Transverse colon (tissue), 4 donors: ENCODE measurements at places on chromosomes 7 and 10.
A peak's percentile ranks its signal among the peaks of the same experiment; 100 is the strongest.

DNA sequence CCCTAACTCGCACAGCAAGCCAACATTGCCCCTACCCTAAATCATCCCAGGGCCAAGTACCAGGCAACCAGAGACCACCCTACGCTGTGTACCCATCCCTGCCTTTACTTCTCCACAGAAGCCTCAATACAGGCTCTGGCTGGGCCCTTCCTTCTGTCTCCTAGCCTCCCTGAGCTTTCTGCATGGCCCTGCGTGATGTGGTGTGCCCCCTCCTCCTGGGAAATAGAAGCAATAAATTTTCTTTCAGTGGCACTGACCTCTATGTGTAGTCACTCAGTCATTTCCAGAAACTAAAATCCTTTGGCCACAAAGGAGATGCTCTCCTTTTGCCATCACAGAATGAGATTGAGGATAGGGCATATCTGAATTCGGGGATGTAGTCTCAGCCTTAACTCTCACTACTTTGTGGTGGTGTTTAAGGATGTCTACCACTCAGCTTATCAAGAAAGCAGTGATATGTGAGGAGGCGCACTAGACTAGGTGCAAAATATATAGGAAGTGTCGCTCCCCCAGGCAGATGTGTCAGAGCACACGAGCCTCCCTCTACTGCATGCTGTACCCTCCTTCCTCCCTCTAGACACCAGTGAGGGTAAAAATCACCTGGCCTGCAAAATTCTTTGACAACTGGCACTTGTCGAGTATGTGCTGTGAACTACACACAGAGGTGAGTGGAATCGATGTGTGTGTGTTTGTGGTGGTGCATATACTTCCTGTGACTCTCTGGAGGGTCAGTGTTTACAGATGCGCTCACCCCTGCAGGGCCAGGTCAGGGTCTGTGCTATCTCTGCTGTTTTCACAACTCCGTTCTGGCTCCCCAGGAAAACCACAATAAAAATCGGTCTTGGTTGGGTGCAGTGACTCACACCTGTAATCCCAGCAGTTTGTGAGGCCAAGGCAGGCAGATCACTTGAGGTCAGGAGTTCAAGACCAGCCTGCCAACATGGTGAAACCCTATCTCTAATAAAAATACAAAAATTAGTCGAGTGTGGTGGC is 825.9 kb upstream of the IGFBP3 start:
- DNase-seq: no peak

- no peak for DNase-seq
These were observed 15.6 kb upstream of the KLF6 start for GRCh38 chr10:3800586-3800985.

DNA sequence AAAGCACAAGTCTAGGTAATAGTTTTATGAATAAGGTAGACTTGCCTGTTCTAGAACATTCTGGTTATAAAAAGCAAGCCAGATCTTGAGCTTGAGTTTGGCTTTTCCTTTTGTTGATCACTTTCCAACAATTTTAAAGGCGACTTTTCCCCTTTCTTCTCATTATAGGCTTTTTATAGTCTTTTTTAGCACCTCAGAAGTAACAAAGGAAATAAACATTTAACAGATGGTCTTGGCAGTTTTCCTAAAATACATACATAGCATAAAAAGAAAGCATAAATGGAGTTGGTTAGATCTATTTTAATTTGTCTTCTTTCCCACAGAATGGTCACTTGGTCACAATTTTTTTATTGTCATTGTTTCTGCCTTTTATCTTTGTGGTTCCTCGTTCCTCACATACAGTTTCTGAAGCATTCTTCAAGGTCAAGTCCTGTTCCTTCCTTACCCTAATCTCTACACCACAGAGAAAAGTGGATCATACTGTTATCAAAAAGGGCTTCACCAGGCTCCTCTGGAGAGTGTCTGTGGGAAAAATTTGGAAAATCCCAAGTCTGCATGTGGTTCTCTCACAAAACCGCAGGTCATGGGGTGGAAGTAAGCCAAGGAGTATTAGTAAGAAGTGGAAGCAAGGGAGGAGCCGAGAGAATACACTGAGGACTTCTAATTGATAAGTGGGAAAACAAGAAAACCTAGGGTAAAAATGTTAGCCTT is 31.3 kb downstream of the THNSL1 start:
- DNase-seq: no peak

- no peak for DNase-seq
These were observed 10.3 kb downstream of the ADRB1 start for GRCh38 chr10:114053946-114054345.

DNA sequence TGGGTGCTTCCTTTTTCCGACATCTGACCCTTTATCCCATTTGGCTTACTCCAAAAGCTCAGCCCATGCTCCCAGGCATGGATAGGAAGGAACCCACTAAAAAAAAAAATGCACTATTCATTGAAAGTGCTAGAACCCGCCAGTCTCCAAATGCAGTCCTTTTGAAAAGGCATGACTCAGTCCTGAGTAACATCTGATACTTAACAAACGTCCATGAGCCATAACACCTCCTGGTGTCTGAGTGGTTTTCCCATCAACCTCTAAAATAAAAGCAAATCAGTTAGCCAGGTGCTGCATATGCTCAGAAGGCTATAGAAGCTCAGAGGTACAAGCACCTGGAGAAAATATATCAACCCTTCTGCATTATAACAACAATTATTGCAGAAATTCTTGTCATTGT is 45.0 kb upstream of the CACUL1 start:
- DNase-seq: no peak

- no peak for DNase-seq
These were observed 383.9 kb downstream of the CALN1 start for GRCh38 chr7:72028267-72028666.

DNA sequence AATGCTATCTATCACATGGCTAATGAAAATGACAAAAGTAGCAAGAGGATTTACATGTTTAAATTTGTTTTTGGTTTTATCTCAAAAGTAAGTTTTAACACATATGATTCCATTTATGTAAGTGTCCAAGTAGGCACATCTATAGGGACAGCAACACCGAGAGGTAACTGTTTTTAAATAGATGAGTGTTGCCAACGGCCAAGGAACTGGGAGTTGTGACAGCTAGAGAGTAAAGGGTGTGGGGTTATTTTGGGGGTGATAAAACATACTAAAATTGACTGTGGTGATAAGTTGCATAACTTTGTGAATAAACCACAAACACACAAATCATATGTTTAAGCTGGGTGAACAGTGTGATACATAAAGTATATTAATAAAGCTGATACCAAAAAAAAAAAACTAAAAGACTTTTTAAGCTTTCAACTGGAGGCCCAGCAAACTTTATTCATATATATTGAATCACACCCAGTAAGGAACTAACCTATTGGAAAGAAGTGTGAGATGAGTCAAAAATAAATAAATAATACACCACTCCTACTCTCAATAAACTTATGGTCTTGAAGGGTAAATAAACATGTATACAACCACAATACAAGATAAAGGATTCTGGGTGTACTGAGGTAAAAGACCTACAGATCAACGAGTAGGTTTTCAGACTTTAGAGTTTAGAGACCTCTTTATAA is 33.0 kb downstream of the LRRC72 start:
- DNase-seq: no peak

- DNase-seq: no peak
These were observed 257.2 kb downstream of the GRID1 start for GRCh38 chr10:86109421-86109820.

GRCh38 chr7:127391591-127392181 is 822 bp downstream of the ZNF800 start:
- DNase-seq: peak; percentile 53

- no peak for DNase-seq
These were observed 260.4 kb downstream of the SEMA3A start for GRCh38 chr7:83934118-83934734.

- no peak for DNase-seq
These were observed 73.2 kb downstream of the AASS start for GRCh38 chr7:122070834-122071233.

DNA sequence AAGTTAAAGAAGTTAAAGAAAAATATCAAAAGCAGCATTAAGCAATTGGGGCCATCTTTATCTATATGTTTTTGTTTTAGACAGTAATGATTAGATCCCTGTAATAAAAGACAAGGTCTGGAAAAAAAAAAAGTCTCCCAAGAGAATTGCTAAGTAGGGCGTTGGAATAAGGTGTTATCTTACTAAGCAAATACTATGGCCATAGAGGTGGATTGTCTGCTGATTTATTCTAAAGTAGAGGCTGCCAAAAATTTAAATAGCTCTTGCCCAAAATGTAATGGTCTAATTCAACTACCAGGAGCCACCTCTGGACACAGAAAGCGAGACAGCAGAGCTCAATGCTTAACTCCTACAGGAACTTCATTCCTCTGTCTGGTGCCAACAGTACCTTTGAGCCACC is 71.6 kb downstream of the HERPUD2 start:
- DNase-seq: no peak

GRCh38 chr7:19404912-19405329 is 259.7 kb upstream of the FERD3L start:
- DNase-seq: no peak

GRCh38 chr10:108598831-108599230 is 1324.5 kb downstream of the XPNPEP1 start:
- no peak for DNase-seq

DNA sequence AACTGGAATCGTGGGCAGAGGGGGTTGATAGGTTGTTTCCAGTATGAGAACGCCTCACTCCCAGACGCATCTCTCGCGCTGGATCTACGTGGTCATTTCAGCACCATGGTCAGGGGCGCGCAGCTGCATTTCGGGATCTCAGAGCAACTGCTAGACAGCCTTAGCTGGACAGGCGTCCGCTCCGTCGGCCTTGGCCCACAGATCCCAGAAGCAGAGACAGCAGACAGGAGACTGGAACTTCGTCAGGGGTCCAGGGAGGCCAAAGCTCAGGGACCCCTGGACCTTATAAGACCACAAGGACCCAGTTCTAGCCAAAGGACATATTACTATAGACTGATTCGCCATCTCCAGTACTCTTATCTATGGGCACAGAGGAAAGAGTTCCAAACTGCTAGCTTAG is 5.3 kb downstream of the NEUROG3 start:
- peak; percentile 15 for DNase-seq

GRCh38 chr7:98079891-98080648 is 26.6 kb upstream of the LMTK2 start:
- DNase-seq: no peak

DNA sequence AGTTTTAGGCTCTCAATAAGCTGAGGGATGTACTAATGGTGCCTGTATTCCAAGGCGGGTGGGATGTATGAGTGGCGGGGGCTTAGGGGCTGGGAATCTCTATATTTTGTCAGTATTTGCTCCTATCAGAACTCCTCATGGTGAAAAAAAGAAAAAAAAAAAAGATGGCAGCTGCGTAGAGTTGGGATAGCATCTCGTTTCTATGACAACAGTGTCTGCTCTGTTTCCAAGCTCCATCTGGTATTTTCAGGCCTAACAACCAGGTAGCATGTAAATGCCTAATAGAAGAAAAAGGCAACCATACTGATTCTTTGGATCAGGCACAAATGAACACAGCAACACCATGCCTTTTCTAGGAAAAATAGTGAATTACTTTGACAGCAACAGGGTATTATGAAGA is 11.7 kb upstream of the CCDC172 start:
- DNase-seq: no peak

- DNase-seq: no peak
These were observed 276.5 kb upstream of the SMIM30 start for GRCh38 chr7:113394856-113395255.

GRCh38 chr10:10589540-10590303 is 427.9 kb upstream of the CELF2 start:
- no peak for DNase-seq

- DNase-seq: no peak
These were observed 154.0 kb downstream of the SUGCT start for GRCh38 chr7:40288827-40289226.

DNA sequence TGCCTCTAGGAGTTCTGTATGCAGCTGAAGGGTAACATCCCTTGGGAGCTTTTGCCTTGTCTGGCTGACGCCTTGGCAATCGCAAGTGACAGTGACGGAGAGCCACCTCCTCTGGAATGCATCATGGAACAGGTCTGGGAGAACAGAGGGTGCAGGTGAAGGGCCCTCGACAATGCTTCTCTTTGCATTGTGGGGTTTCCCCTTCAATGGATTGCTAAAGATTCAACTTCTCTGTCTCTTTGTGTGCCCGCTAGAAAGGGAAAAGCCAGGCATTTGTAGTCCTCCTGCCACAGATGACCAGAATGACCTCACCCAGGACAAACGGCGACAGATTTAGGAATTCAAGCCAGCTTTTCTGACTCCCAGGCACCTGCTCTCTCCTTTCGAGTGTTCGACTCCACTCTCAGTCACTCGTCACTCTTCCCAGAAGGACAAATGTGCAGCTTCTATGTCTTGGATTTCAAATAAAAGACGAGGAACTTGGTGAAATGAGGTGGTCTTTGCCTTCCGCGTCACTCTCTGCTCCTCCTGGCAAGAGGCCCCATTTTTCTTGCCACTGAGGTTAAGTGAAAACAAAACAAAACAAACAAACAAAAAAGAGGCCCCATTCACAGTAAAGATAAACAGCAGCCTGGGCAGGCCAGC is 26.1 kb downstream of the IL2RA start:
- no peak for DNase-seq

- no peak for DNase-seq
These were observed 151.1 kb downstream of the TFPI2 start for GRCh38 chr7:93739424-93739823.

GRCh38 chr10:89283936-89284475 is 17.8 kb upstream of the IFIT2 start:
- DNase-seq: peak; percentile 28

GRCh38 chr10:78920011-78920410 is 148.8 kb upstream of the ZMIZ1 start:
- no peak for DNase-seq

GRCh38 chr10:4051011-4051640 is 266.1 kb upstream of the KLF6 start:
- no peak for DNase-seq

- peak; percentile 38 for DNase-seq
These were observed 15.6 kb upstream of the PBLD start for GRCh38 chr10:68348265-68348741.

GRCh38 chr10:132981173-132981555 is 38.8 kb upstream of the CFAP46 start:
- DNase-seq: no peak

DNA sequence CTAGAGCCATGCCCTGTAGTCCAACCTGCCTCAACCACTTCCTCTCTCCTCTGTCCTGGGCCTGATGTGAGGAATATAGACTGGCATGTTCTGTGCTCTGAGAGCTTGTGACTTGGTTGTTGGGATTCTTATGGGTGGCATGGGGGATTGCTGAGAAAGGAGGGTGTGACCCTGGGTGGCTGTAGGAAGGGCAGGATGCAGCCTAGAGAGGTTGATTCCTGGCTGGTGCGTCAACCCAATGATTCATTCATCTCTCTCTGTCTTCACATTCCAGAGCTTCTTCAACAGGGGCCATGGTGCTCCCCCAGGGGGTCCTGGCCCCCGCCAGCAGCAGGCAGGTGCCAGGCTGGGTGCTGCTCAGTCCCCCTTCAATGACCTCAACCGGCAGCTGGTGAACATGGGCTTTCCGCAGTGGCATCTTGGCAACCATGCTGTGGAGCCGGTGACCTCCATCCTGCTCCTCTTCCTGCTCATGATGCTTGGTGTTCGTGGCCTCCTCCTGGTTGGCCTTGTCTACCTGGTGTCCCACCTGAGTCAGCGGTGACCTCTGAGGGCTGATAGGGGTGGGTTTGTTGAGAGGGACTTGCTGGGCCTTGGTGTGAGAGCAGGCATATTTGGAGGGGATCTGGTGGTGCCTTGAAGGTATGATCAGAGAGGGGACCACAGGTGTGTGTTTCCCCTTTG is 2.6 kb downstream of the FAM241B start:
- no peak for DNase-seq
